ENCODE measurements at places on chromosomes 11 and 22. TPM values are rescaled to one million over a fixed set of nuclear protein-coding genes. Genes with fewer than 3 reads are reported as not detected.

Gene MMP1
- 3.8 TPM for total RNA-seq

Gene MMP11
- total RNA-seq = 22.3 TPM

Gene CD248
- total RNA-seq = 0.07 TPM

Gene PRR33
- not detected for total RNA-seq

Gene CDC42BPG
- total RNA-seq = 4.6 TPM

Gene C1QTNF5
- 0.87 TPM for total RNA-seq

Gene ACTN3
- not detected for total RNA-seq

Gene DEUP1
- total RNA-seq = 0.69 TPM

Gene FAM83F
- 3.3 TPM for total RNA-seq

Gene OR5A1
- not detected for total RNA-seq

Gene RAB3IL1
- total RNA-seq = 0.12 TPM

Gene MUC2
- total RNA-seq = not detected

Gene RCOR2
- total RNA-seq = 4.8 TPM

Gene STX5
- 28.6 TPM for total RNA-seq

Gene OTOG
- total RNA-seq = not detected

Gene OR5P2
- not detected for total RNA-seq

Gene OR2D2
- not detected for total RNA-seq

Gene PATE2
- total RNA-seq = 0.07 TPM

Gene UBQLN3
- not detected for total RNA-seq

Gene TRABD
- 55.5 TPM for total RNA-seq

Gene SF3A1
- total RNA-seq = 44.2 TPM

Gene OR52A1
- not detected for total RNA-seq

Gene KRTAP5-11
- total RNA-seq = not detected

Gene APOBEC3C
- total RNA-seq = 18.5 TPM
